ENCODE measurements at places on chromosomes 7 and 10.

DNA sequence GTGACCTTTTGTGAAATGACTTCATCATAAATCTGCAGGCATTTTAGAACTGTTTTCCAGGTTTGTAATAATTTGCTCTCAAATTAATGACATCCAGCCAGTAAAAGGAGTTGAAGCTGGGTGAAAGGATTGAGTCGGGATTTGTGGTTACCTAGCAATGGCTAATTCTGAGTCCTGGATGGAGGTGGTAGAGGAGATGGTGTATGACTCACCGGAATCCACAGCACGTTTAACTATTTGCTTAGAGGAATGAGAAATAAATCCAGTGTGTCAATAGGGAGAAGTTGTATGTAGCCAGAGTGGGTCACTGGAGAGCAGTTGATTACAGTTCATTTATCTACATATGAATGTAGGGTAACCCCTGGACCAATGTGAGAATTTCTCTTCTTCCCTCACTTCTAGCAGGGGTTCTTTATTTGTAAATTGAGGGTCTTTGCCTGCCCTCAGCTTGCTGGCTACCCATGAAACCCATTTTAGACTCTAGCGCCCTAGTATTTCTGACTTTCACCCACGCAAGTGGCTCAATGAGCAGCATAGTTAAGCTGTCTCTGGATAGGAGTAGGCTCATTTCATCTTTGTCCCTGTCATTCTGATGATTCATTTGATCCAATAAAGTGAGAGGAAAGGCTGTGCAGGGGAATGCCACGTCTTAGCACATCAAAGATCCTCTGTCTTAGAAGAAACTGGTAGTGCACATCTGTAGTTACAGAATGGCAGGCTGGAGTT is 547.8 kb downstream of the SORCS3 start:
- no peak for DNase-seq

DNA sequence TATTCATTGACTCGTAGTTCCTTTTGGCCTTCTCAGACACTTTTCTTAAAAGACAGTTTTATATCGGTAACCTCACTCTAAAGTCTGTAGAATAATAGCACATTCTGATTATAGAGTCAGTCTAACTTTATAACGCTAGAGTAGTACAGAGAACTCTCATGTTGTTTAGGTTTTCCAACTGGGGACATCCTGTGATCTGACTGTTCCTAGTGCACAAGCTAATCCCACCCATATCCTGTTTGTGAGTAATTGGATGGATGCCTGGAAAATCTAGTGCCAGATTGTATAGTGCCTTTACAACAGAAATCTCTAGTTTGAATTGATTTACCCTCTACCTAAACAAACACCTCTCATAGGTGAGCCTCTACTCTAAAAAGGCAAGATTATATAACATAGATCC is 107.4 kb downstream of the ZEB1 start:
- DNase-seq = no peak

DNA sequence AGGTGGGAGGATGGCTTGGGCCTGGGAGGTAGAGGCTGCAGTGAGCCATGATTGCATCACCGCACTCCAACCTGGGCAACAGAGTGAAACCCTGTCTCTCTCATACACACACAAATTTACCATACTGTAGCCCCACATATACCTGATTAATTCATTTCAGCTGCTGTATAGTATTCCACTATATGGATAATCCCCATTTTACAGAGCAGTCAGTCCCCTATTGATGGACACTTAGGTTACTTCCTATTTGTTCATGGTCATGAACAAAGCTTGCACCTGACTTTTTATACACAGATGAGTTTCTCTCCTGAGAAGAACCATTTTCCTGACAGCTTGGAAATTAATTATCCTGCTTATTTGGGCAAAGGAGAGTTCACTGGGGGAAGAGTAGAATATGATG is 59.2 kb downstream of the EMX2 start:
- DNase-seq = no peak

GRCh38 chr10:17785276-17785930 is 23.7 kb upstream of the MRC1 start:
- DNase-seq = no peak

DNA sequence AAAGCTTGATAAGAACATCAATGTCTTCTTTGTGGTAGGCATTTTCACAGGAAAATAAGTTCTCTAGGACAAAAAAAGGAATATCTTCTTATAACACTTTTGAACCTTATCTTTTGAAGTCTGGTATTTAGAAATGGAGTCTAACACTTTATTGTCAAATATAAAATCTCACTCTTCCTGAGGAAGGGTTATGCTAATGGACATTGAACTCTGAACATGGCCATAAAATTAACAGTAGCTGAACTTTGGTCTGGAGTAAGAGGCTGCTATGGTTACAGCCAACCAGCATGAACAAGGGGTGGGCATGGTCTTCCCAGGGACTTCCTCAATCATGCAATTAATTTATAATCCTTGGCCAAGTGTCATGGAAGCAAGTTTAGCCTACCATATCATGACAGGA is at the start of gene CLRN3:
CLRN3 (minus strand) TSS at position 199 of the 400 bp plus-strand sequence; CDS start at position 42, 157 bp downstream.
- no peak for DNase-seq

- no peak for DNase-seq
Measured at GRCh38 chr7:3914051-3914775, 613.2 kb downstream of the SDK1 start.

GRCh38 chr10:110340816-110341215 is 36.1 kb upstream of the SMNDC1 start:
- no peak for DNase-seq

GRCh38 chr7:120867932-120868331 is 10.0 kb upstream of the TSPAN12 start:
- no peak for DNase-seq

DNA sequence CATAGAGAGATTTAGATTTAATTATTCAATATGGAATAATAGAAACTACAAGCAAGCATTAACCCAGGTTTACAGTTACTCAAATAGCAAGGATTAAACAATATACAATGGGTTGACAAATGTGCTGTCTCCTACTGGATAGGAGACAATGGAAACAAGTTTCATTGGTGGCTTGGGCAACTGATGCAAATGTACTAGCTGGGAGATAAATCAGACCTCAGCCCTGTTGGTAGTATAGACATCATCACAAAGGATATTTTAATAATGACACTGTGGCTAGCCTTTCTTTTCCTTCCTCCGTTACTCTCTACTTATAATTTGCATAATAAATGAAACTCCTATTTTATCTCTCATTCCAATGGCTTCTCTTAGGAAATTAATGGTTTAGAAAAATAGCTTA is 96.5 kb upstream of the DKK1 start:
- no peak for DNase-seq

- no peak for DNase-seq
Measured at GRCh38 chr7:66419210-66419609, 209.5 kb upstream of the KCTD7 start.

All from femur (tissue), 1 donor.